ENCODE measurements at places on chromosomes 16 and 17.

DNA sequence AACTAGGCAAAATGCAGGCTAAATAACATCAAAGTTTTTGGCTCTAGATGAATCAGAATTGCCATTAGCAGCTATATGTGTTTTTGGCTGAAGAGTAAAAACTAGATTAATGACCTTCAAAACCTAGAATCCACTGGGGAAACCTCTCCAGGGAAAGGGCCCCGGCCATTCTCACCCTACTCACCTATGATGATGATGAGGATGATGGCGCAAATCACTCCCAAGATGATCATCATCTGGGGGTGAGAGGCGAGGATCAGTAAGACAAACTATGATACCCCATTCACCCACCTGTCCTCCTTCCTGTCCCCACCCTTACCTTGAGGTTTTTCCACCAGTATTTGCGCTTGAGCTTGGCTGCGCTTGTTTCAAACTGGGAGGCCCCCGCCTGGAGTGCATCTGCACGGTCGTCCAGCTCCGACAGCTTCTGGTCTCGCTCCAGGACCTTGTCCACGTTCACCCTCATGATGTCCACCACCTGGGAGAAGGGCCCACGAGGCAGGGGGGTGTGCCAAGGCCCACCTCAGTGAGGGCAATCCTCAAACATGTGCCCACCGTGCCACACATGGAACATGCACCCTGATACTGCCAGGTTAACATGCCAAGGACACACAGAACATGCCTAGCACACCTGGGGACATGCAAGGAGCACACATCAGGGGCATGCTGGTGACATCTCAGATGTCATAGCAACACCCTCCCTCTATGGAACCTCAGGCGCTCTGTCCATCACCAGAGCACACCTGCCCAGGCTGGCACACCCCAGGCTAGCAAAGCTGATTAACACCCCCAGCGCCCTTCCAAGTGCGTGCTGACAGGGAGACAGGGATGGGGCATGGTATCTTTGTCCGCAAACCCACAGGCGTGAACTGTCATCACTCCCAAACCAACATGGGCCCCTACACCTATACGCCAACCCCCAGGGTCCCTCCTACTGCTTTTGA, 1.2 kb downstream of the VAMP2 start:
- no peak for DNase-seq

- DNase-seq, result no peak
Observed at GRCh38 chr17:5035315-5035714, at the start of gene SLC52A1. TSS of gene SLC52A1 (minus strand) at chr17:5035426. CDS start at chr17:5034606, 820 bp downstream.

DNA sequence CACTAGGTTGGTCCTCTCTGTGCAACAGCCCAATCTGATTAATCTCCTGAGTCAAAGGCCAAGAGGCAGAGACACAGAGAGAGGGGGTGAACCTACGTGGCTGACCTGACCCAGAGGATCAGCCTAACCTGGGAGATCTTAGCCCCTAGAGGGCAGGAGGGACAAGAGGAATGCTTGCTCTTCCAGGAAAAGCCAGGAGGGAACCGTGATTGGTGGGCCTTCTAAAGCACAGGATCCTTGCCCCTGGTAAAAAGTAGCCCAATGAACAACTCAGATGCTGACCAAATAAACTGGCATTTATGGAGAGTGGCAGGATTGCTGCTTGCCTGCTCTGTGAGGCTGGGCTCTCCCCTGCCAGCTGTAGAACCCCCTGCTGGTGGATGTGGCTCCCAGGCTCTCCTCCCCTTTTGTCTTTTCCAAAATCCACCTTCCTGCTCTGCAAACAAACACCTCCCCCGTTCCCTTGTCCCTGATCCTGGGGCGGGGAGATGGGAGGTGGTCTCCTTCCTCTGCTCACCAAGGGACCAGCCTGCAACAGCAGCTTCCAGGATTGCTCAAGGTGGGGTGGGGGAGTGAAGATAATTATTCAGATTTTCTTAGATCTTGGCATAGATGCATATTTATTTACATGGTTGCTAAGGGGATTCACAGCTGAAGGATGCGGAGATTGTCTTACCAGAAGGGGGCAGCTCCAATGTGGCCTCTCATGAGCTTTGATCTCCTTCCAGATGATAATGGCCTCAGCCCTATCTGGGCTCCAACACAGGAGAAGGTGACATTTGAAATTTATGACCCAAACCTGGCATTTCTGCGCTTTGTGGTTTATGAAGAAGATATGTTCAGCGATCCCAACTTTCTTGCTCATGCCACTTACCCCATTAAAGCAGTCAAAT, 71.9 kb downstream of the SDR42E1 start:
- no peak for DNase-seq

DNA sequence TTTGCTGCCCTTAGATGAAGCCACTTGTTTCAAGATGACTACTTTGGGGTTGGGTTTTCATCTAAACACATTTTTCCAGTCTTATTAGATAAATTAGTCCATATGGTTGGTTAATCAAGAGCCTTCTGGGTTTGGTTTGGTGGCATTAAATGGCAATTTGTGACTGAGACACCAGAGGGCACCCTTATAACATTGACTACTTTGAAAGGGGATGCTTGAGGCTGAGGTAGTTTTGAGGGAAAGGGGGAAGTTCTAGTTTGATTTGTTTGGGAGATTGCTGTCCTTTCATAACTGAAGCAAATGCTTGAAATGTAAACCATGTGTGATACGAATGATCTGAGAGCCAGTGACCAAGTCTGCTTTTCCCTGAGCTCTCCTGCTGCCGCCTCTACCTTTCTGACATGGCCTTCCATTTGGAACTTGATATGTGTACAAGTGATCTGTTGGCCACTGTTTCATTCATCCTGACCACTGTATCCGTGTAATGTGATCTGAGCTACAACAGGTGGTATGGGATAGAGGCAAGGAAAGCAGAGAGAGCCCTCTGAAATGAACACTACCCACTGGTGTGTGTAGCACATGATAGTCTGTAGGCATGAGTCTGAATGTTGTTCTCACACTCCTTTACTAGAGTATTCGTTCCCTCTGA, 5.8 kb upstream of the RARA start:
- no peak for DNase-seq

- no peak for DNase-seq
Observed at GRCh38 chr17:17528696-17529652, 32.8 kb upstream of the RASD1 start.

DNA sequence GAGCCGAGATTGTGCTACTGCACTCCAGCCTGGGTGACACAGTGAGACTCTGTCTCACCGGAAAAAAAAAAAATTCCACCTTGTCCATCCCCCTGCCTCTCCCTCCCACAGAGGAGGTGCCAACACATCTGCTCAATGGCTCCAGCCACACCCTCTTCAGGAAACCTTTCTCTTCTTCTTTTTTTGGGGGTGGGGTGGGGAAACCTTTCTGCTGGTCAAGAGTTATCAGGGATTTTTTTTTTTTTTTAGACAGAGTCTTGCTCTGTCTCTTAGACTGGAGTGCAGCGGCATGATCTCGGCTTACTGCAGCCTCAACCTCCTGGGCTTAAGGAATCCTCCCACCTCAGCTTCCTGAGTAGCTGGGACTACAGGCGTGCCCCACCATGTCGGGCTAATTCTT, 18.7 kb downstream of the TNS4 start:
- DNase-seq, result no peak

GRCh38 chr16:2710711-2711231, 9.3 kb downstream of the PRSS27 start:
- no peak for DNase-seq

GRCh38 chr16:66594739-66595138, 9.8 kb upstream of the CMTM3 start:
- no peak for DNase-seq

GRCh38 chr16:3578121-3578520, 918 bp upstream of the NLRC3 start:
- DNase-seq, result no peak

DNA sequence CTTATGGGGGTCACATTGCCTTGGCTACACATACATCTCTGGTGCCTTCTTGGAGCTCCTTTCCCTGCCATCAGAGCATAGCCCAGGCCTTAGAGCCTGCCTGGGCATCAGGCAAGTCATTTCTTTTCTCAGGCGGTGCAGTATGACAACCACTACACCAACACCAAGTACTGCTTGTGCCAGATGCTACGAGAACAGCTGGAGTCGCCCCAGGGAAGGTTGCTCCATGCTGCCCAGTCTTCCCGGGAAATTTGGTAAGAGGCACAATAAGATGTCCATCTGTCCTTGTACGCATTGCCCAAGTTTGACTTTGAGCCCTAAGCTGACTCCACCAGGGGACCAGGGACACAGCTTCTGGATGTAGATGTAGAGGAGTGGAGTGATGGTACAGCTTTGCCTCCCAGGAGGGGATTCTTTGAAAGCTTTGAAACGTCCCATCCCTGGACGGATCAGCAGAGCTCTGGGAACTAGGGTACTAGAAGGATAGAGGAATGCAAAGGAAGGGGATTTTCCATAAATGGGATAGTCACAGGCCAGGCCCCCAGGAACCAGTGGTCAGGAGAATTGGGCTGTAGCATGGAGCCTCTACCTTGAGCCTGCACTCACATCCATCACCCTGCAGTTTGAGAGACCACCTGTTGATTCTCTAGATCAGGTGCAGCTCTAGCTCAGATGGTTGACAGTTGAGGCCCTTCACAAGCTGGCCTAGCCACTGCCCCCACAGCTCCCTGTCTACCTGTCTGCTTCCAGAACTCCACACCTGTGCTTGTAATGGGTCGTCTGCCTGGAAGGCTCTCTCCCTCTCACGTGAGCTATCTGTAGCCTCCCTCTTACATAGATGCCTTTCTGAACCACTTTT, 11.0 kb upstream of the NFATC3 start:
- no peak for DNase-seq

GRCh38 chr16:50591209-50591608, 43.0 kb downstream of the NKD1 start:
- no peak for DNase-seq

- no peak for DNase-seq
Observed at GRCh38 chr17:62064791-62065563, at the start of gene MED13. TSS of gene MED13 (minus strand) at chr17:62065278. CDS start at chr17:62065205, 73 bp downstream.

GRCh38 chr16:74677868-74678267, 11.2 kb upstream of the RFWD3 start:
- DNase-seq, result no peak

DNA sequence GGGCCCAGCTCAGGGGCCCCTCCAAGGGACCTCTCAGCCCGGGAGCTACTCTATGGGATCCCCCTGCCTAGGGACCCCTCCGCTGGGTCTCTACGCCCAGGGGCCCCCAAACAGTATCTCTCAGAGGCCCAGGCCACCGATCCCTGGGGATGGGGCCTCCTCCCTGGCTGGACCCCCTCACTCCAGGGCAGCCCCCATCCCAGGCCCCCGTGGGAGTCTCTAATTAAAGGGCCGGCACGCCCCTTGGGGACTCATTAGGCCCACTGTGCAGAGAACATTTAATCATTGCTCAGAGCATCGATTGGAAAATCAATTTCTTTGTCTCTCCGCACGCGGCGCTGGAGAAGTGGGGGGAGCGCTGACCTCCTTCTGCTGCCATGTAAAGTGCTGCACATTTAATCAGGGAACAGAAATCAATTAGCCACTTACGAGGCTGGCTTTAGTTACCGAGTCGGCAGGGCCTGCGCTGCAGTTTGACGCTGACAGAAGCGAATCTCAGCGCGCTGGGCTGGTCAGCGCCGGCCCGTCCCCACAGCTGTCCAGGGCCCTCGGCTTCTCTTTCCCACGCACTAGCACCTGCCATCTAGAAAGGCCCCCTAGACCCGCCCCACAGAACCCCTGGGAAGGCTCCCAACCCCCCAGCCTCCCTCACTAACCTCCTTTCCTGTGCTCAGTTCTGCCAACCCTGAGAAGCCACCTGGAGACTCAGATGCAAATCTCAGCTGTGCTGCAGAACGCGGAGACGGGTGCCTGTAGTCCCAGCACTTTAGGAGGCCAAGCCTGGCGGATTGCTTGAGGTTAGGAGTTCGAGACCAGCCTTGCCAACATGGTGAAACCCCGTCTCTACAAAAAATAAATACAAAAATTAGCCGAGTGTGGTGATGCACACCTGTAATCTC, 20.2 kb upstream of the C1QL1 start:
- DNase-seq, result no peak

DNA sequence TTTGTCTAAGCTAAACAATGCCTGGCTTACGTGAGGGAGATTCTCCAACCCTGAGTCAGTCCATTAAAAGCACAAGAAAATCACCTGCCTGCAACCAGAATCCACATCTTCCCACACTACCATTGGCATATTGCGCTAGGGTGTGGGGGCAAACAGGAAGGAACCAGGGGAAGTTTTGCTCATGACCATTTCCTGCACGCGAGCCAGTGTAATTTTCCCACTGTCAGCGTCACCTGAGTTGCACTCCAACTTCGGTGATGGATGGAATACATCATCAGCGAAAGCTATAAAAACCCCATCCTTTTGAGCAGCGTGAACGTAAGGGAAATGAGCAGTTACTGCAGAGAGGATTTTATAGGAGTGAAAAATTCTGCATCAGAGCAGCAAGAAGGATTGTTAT, 167.9 kb upstream of the NOL11 start:
- DNase-seq, result no peak

DNA sequence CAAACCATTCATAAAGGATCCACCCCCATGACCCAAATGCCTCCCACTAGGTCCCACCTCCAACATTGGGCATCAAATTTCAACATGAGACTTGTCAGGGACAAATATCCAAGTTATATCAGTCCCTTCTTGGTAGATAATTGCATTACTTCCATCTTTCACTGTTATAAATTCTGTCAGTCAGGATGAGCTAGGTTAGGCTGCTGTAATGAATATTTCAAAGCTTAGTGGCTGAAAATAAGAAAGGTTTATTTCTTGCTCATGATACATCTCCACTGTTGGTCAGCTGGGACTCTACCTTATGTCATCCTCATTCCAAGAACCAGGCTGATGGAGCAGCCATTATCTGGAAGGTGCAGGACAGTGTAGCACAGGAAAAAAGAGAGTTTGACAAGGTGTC, 50.3 kb upstream of the TMC5 start:
- DNase-seq, result no peak

GRCh38 chr16:63130942-63131341, 1094.7 kb upstream of the CDH8 start:
- no peak for DNase-seq

DNA sequence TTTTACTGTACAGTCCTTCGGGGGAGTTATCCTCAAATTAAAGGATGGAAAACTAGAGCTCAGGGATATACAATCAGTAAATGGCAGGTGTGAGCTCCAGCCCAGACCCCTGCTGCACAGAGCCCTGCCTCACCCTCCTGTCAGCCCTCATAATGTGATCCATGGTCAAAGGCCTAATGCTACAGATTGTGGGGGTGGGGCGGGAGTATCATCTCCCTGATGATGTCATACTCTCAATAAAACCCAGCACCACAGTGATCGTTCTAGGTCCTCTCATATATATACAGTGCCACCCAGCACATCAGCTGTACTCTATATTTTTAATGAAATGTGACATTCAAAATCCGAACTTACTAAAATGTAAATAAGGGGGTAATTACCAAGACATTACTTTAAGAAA, 61.5 kb downstream of the SLC39A11 start:
- no peak for DNase-seq

GRCh38 chr17:82528484-82529265, 9.1 kb downstream of the FOXK2 start:
- DNase-seq, result no peak

- no peak for DNase-seq
Observed at GRCh38 chr17:18182978-18183333, 672 bp upstream of the ALKBH5 start.

DNA sequence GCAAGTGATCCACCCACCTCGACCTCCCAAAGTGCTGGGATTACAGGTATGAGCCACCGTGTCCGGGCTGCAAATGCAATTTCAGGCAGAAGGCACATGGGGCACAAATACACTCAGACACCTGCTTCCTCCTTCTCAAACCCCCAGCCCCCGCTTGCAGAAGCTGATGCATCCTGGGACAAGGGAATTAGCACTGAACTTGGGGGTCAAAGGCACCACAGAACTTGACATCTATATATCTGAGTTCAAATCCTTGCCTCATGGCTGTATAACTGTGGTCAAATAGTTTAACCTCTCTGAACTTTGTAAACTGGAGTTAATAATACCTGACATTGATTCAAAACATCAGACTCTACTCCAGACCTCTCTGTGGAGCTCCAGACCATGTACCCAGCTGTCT, 4.1 kb upstream of the ARL5C start:
- DNase-seq, result no peak

Data from kidney epithelial cell (primary cell).